ENCODE measurements at places on chromosomes 16 and 17.

GRCh38 chr17:80960797-80961452, 30.7 kb upstream of the CHMP6 start:
- DNase-seq: no peak

GRCh38 chr16:58417600-58417999, 25.3 kb downstream of the GINS3 start:
- no peak for DNase-seq

GRCh38 chr16:23406024-23406423, 47.0 kb downstream of the COG7 start:
- no peak for DNase-seq

- DNase-seq: no peak
Observed at GRCh38 chr16:84663433-84664101, 15.3 kb downstream of the KLHL36 start.

- DNase-seq: no peak
Observed at GRCh38 chr16:4420505-4421105, 4.2 kb upstream of the CORO7 start.
